ENCODE measurements at places on chromosomes 7 and 10.
A peak's percentile ranks its signal among the peaks of the same experiment; 100 is the strongest.

GRCh38 chr7:93923296-93923695 lies 1.8 kb downstream of the GNG11 start:
- DNase-seq: no peak

DNA sequence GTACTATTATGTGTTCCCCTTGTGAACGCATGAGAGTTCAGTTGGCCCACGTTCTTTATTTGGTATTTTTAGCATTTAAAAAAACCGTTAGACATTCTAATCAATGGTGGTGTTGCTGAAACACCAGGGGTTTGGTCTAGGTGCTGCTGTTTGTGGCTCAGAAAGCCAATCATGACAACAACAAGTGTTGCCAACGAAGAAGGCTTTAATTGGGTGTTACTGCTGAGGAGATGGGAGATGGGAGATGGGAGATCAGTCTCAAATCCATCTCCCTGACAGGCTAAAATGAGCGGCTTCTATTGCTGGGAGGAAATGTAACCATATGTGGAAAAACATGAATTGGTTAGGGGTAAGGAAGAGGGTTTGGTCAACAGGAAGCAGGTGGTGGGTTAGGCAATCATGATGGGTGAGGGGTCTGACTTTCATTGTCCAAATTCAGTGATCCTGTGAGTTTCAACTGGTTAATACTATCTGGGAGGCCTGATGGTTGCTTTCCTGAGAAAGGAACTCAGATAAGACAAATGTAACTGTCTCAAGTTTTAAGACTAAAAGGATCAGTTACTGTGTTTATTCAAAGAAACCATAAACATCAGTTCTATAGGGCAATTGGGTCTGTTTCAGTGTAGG lies 4.6 kb upstream of the ZNF425 start:
- no peak for DNase-seq

DNA sequence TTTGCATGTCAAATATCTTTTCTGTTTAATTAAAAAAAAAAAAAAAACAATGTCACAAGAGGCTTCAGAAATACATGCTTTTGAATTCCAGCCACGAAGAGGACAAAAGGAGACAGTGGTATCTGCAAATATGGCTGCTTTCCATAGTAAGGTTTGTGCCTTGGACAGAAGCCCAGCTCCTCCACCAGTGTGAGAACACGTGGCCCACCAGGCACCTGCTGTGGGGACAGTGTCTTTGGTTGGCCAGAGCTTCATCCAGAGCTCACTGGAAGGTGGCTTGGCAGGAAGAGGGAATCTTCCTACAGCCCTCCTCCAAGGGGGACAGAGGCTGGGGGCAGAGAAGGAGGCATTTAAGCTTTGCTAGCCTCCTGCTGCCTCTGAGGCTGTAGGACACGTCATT lies 144.6 kb downstream of the GLCCI1 start:
- DNase-seq: no peak

DNA sequence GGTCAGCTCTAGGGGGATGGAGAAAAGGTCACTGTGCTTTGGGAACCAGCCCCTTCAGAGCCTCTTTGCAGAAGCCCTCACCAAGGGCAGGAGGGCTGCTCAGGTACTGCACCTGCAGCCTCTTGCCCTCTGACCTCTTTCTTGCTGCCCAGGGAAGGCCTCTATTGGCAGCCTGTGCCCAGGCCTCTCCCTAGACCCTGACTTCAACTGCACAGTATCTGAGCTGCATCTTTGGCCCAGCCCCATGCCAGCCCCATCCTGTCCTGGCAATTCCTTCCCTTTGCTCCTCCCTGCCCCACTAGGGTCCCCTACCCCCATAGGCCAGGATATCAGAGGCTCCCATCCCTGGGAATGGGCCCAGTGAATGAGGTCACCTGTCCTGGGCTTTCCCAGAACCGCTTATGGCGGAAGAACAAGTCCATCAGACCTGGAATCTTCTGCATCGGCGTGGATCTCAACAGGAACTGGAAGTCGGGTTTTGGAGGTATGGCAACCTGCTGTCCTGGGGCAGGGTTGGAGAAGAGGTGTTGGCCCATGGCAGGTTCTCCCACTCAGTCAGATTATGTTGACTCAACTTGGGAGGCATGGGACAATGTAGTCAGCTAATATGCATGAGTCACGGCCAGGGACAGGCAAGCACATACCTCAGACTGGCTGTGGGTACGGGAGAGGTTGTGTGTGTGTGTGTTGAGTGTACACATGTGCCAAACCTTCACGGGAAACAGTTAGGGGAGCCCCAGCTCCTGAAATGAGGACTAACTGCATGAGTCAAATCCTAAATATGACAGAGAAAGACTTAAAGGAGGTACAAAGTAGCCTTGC lies 17.1 kb upstream of the CPA1 start:
- no peak for DNase-seq

DNA sequence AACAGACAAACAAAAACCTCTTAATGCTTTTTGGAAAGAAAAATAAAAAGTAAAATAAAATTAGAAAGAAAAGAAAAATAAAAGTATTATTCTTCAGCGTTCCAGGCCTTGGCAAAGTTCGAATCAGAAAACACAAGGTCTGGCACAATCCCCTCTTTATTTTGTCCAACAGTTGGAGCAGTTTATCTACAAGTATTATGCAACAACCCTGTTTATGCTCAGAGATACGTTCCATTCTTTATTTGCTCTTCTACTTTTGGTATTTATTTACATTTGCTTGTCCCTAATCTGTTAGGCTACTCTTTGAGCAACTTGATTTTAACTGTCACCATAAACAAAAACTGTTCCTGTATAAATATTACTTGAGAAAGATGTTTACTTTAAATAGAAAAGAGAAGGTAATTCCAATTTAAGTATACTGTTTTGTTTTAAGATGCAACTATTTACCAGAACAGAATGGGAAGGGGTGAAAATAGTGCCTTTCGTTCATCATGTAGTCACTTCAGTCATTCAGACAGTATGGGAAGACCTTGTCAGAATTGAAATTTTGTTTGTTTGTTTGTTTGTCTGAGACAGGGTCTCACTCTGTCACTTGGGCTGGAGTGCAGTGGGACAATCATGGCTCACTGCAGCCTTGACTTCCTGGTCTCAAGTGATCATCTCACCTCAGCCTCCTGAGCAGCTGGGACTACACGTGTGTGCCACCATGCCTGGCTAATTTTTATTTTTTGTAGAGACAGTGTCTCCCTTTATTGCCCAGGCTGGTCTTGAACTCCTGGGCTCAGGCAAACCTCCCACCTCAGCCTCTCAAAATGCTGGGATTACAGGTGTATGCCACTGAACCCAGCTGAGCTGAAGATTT lies 5.7 kb downstream of the PDK4 start:
- no peak for DNase-seq

DNA sequence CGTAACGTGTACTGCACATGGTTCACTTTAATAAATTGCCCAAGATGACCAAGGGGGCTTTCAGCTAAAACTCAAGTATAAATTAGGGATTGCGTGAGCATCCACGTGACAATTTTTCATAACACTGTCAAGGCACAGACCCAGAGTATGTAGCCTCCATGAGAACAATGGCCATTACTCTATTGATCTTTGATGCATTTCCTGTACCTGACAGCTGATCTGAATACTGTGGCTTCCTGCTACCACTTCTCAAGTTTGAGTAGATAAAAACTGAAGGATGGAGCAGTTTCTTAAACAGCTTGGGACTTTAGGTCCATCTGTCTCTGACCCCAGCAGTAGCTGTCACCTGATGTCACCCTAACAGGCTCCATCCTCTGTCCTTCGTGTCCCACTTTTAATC lies 98.9 kb downstream of the ABCC2 start:
- DNase-seq: no peak

- no peak for DNase-seq
These were observed 157.6 kb downstream of the GRK5 start for GRCh38 chr10:119364645-119365600.

DNA sequence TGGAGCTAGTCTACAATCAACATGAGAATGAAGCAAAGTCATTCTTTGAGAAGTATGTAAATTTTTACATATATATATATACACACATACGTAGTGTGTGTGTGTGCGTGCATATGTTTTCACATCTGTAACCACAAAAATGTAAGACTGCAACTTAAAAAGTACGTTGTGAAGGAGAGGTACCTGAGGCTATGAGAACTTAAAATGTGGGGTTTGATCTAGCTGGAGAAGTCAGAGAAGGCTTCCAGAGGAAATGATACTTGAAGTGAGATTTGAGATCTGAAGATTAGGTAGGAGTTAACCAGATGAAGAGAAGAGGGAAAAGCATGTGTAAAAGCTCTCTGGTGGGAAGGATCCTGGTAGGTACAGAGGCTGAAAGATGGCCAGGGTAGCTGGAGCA lies 5.8 kb downstream of the TAF5 start:
- no peak for DNase-seq

DNA sequence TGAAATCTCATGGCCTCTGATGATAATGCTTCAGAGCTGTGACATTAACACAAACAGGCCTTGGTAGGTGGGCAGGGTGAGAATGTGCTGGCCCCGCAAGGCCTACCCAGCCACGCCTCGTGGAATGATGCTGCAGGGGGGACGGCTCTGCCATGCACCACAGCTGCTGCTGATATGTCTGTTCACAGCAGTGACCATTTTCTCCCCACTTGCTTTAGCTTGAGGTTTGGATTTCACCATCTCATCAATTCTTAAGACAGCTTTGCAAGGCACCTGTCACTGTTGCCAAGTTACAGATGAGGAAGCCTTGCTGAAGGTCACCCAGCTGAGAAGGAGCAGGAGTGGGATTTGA lies 128.3 kb downstream of the PTPN20 start:
- DNase-seq: no peak

DNA sequence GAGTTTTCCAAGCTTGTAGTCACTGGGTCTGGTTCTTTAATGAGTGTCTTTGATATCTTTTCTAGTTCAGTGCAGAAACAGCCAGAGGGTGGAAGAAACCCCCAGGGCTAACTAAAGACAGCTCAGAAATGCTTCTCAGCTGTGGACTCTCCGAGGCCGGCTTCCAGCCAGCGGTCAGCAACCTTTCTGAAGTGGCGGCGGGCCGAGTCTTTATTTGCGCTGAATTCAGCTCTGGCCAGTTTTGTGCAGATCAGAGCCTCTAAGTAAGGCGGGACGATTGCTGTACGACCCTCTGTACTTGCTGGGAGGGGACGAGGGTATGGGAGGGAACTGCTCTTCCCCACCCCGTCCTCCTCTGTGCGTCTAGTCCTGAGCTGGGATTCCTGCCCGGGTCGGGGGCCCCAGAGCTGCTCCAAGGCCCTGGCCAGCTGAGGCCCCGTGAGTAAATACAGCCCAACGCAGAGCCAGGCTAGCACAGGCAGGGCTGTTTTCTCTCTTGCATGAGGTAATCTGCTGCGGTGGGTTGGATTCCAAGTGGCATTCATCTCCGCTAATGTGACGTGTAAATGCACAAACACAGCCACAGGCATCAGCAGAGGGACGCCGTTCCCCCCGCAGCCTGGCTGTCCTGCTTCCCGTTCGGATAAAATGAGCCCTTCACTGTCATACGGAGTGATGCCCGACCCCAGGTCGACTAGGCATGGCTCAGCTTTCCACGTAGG lies 159.8 kb downstream of the PIP4K2A start:
- peak; percentile 41 for DNase-seq

DNA sequence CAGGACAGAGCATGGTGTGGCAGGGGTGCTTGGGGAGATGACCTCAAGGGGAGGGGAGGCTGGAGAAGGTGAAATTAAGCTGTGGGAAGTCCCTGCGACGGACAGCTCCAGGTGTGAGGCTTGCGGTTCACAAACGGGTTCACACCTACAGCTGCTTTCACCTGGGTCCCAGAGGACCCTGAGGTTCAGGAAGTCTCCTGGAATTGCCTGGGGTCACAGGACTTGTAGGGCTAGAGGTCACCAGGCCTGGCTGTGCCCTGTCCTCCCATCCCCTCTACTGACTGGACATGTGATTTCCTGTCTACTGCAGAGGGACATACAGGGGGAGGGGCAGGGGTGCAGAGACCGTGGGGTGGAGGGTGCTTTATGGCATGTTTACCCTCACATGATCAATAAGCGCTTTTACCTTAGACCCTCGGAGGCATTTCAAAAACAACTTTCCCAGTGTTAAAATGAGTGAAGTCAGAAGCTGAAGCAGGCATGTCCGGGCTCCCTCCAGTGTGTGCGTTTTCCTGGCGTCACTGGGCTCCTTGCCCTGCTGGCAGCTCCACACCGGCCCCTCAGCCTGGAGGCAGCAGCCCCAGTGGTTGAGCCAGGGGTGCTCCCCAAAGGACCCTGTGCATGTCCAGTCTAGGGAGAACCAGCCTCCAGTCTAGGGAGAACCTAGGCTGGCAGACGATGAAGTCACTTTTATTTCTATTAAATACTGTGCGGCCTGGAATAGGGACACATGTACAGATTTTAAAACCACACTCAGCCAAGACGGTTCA lies 66.6 kb upstream of the IGFBP3 start:
- DNase-seq: no peak

GRCh38 chr7:3356173-3356572 lies 55.1 kb downstream of the SDK1 start:
- no peak for DNase-seq

DNA sequence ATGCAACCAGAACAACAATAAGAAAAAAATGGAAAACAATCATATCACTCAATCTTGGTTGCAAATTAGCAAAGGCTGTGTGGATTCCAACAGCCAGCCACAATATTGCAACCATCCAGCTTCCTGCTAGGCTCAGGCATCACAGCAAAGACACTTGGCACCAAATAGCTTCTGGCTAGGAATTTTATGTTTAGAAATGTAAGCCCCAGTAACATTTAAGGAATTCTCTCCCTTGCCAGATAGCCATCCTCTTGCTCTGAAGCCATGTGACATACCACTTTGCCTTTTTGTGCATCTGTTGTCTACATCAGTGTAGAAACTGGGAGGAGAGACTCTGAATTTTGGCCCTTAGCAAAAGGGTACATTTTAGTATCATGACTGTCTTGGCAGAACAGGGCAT lies 22.2 kb downstream of the MKX start:
- no peak for DNase-seq

GRCh38 chr7:158369290-158369689 lies 218.3 kb downstream of the PTPRN2 start:
- no peak for DNase-seq

DNA sequence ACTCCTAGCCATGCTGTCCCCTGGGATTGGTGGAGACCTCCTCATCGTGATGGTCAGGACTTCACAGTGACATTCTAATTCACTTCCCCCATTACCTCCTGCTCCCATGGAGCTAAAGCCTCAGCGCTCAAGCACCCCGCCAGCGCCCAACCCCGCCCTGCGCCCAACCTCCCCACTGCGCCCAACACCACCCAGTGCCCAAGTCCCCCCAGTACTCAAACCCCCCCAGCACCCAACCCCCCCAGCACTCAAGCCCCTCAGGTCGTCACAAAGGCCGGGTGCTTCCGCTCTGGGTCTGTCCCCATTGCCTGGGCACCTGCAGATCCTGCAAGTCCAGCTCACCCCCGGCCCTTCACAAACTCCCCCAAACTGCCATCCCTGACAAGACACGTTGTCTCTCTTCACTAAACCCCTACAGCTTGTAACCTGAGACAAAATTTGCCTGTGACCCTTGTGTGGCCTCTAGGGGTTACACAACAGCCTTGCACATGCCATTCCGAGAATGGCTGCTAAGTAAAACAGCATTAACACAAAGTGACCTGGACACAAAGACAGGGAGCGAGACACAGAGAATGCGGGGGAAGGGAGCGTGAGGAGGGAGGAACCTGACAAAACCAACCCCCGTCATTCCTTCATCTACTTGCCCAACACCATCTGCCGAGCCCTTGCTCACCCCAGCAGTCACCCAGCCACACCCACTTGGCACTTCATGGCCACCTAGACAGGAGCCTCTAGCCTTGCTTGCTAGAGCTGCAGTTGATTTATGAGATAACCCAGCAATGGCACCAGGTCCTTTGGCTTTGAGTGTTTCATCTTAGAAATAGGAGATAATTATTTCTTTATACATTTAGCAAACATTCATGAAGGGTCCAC lies 107.8 kb downstream of the ADARB2 start:
- no peak for DNase-seq

All from NCI-H2107 (cell line).